Caco-2 (cell line): ENCODE measurements at places on chromosomes 7 and 10. TPM values are rescaled to one million over a fixed set of nuclear protein-coding genes. Genes with fewer than 3 reads are reported as not detected.

- DNase-seq = no peak
Observed at GRCh38 chr7:5631152-5631551, 150.3 kb downstream of the RNF216 start.

- DNase-seq = no peak
Observed at GRCh38 chr7:144525956-144526355, 122.5 kb upstream of the NOBOX start.

DNA sequence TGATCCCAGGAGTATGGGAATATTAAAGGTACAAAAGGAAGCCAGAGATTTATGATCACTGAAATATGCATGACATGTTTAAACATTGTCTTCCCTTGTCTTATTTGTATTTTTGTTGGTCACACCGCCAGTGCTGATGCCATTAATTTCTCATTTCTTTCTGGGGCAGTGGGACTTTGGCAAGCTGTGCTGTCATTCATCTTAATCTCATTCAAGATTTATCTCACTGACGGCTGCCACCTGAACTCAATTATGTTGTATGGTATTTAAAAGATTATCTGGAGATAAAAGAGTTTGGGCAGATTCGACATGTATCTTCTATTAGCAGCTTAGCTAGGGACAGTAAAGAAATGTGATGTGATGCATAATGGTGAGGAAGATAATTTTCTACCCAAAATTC, 284.9 kb upstream of the PLXDC2 start:
- DNase-seq = no peak

- DNase-seq = no peak
Observed at GRCh38 chr10:101020427-101021075, 10.4 kb downstream of the PDZD7 start.

GRCh38 chr7:80127412-80128160, 7.0 kb upstream of the GNAI1 start:
- DNase-seq = no peak

DNA sequence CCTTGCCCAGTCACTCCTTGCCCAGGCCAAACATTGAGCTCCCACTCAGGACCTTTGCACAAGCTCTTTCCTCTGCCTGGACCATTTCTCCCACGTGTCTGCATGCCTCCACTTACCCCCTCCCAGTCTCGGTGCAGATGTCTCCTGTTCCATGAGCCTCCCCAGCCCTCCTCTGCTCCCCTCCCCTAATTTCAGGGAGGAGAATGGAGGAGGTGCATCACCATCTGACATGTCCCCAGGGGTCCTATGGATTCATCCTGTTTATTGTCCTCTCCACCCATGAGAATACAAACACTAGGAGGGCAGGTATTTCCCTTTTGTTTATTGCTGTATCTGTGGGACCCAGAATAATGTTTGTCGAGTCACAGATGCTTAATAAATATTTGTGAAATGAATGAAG, 8.6 kb upstream of the GRID2IP start:
- no peak for DNase-seq

- DNase-seq = peak; percentile 70
Observed at GRCh38 chr10:119029613-119030420, at the start of gene NANOS1. NANOS1 (plus strand) TSS chr10:119029714; CDS start chr10:119029802, 88 bp downstream.

- DNase-seq = no peak
Observed at GRCh38 chr10:117762819-117763172, 220.2 kb downstream of the EMX2 start.

GRCh38 chr10:58384095-58384494, 1.1 kb upstream of the TFAM start:
- DNase-seq = no peak

DNA sequence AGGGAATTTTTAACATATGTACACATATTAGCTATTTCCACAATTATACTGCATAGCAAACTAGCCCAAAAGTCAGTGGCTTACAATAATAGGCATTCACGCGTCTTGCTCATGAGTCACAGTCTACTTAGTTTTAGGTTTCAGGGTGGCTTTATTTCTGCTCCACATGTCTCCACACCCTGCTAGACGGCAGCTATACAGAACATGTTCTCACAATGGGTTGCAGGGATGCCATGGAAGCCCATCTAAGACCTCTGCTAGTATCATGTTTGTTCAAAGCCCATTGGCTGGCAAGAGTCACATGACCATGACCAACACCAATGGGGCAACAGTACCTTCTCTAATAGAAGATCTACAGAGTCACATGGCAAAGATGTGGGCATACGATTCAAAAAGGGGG, 96.3 kb upstream of the NEBL start:
- DNase-seq = no peak

GRCh38 chr7:22832401-22832800, 9.8 kb upstream of the TOMM7 start:
- no peak for DNase-seq

DNA sequence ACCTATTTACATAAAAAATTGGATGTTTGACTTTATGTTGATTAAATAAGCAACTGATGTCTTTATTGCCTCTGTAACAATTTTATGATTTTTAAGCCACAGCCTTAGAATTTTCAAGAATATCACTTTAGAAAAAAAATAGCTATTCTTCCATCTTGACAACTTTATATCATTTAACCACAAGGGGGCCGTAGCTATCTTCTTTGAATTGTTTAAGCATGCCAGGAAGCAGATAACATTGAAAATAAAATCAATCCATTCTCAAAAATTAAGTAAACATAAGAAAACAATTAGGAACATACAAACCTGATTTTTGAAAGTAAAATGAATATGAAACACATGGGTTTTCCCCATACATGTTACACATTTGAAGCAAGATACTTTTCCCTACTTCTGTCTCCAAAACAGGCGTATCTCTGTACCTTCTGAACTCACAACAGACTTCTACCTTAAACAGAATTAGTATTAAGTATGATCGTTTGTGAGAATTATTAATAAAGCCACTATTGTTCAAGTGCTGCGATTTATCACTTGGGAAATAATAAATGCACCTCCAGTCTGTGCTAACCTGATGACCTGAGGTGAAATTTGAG, 209.0 kb downstream of the CACNA2D1 start:
- DNase-seq = peak; percentile 32

DNA sequence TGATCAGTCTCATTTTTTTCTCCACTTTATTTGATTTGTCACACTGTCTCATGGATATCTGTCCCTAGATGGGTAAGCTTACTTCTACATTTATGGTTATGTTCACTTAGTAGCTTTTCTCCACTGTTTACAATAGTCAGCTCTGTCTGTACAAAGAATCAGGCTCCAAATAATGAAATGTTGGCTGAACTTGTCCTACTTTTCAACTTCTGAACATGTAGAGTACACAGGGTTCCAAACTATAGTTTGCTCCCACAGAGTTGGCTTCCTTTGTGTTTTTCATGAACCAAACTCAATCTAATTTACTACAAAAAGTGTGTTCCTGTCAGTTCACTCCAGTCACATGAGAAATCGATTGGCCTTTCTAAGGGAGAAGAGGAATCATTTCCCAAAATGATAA, 175.0 kb downstream of the CCDC71L start:
- DNase-seq = no peak

- no peak for DNase-seq
Observed at GRCh38 chr10:78408671-78409472, 375.2 kb downstream of the RPS24 start.

DNA sequence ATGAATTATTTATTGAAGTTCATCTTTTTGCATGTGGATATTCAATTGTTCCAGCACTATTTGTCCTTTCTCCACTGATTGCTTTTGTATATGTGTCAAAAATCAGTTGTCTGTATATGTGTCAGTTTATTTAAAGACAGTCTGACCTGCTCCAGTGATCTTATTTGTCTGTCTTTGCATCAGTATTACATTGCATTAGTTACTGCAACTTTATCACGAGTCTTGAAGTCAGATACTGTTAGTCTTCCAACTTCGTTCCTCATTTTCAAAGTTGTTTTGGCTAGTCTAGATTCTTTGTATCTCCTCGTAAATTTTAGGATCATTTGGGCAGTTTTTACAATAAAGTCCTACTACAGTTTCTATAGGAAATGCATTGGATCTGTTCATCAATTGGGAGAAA, 166.4 kb downstream of the CELF2 start:
- DNase-seq = no peak

DNA sequence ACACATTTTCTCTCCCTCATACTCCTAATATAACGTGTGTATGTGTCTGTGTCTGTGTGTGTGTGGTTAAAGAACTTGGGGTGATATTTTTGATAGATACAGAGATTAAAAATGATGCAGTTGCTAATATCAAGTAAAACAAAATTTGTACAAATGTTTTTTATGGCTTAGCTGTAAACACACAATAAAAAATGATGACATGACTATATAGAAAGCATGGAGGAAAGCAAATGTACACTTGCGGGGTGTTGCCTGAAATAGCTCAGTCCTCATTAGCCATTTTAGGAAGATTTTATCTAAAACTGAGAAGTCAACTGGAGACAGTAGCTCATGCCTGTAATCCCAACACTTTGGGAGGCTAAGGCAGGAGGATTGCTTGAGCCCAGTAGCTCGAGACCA, 5.6 kb upstream of the TASOR2 start:
- no peak for DNase-seq

DNA sequence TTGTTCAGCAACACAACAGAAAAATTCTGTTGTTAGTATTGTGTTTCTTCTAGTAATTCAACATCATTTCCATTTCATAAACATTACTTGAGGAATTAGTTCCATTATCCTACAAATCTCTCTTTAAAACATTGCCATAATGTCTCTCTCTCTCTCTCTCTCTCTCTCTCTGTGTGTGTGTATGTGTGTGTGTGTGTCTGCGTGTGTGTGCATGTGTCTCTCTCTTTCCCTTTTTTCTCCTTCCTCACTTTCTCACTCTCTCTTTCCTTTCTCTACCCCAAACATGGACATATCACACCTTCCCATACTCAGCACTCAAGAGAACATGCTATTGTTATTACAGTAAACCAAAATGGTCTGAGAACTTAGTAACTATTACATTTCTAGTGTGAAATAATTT, 16.6 kb downstream of the LRRTM3 start:
- no peak for DNase-seq

The STK32C gene
- total RNA-seq = 11.9 and 13.3 TPM in 2 replicates

The LIPA gene
- total RNA-seq = 18.8 and 20.4 TPM in 2 replicates

The LEP gene
- total RNA-seq = not detected in 2 replicates

The PLEKHS1 gene
- total RNA-seq = not detected in 2 replicates

The CH25H gene
- not detected in 2 replicates for total RNA-seq

The SLC35B4 gene
- total RNA-seq = 17.1 and 18.2 TPM in 2 replicates

The PON1 gene
- not detected in 2 replicates for total RNA-seq

The ATOH7 gene
- 0.21 and 0.54 TPM in 2 replicates for total RNA-seq
